SJSA1 (cell line): ENCODE measurements at places on chromosomes 2 and 18. TPM values are rescaled to one million over a fixed set of nuclear protein-coding genes. Genes with fewer than 3 reads are reported as not detected.

GRCh38 chr2:33728106-33728505, 129.0 kb upstream of the FAM98A start:
- H3K4me3 ChIP-seq, result no peak overlapping the region
- no peaks in the 10 kb centered on the region for H3K27me3 ChIP-seq
- H3K36me3 ChIP-seq, result no peaks in the 10 kb centered on the region
- no peaks in the 10 kb centered on the region for H3K4me1 ChIP-seq

GRCh38 chr2:140589273-140589672, 1541.5 kb downstream of the LRP1B start:
- no peak overlapping the region for H3K4me3 ChIP-seq
- no peaks in the 10 kb centered on the region for H3K36me3 ChIP-seq
- H3K4me1 ChIP-seq, result no peaks in the 10 kb centered on the region
- H3K27ac ChIP-seq, result no peak overlapping the region

DNA sequence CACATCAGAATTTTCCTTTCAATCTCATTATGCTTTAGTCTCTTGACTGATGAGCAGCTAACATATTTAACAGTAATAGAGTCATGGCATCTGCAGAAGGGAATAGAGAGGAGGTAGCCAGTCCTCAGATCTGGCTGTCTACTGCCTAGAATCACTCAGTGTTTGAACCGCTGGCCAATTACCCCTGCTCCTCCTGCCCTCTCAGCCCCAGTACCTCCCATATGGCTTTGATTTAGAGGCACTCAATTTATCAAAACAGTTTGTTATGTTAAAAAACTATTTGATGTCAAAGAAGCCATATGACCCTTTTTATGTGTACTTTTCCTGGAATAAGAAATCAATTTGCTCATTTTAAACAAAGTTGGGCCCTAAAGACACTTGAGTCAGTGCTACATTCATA, 355.2 kb downstream of the CMPK2 start:
- no peak overlapping the region for H3K4me3 ChIP-seq
- no peak overlapping the region for H3K27ac ChIP-seq
- no peaks in the 10 kb centered on the region for H3K27me3 ChIP-seq
- 0 out of 2 replicates have a peak, but pooled peaks cover 5% of the 10 kb centered on the region for H3K4me1 ChIP-seq
- no peaks in the 10 kb centered on the region for H3K36me3 ChIP-seq
- DNase-seq, result no peak

DNA sequence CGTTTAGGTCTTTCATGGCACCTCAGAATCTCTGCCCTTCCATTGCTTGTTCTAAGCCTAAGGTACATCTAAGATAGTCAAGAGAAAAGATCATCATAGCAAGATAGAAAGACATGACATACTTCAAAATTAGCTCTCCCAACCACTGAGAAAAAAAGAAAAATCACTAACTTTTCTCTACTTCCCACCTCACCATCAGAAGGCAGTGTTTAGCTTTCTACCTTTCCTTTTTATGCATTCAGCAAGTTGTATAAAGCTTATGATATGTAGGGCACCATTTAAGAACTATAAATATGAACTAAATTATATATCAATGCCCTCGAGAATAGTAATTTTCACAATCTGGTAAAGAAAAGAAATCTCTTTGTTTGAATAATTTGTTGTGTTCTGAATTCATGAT, 331.8 kb upstream of the VWC2L start:
- H3K4me1 ChIP-seq, result no peaks in the 10 kb centered on the region
- no peaks in the 10 kb centered on the region for H3K36me3 ChIP-seq
- no peak overlapping the region for H3K4me3 ChIP-seq
- DNase-seq, result no peak

GRCh38 chr2:170024721-170025120, 153.2 kb upstream of the MYO3B start:
- H3K4me3 ChIP-seq, result no peak overlapping the region
- no peak for DNase-seq
- H3K27ac ChIP-seq, result no peak overlapping the region

DNA sequence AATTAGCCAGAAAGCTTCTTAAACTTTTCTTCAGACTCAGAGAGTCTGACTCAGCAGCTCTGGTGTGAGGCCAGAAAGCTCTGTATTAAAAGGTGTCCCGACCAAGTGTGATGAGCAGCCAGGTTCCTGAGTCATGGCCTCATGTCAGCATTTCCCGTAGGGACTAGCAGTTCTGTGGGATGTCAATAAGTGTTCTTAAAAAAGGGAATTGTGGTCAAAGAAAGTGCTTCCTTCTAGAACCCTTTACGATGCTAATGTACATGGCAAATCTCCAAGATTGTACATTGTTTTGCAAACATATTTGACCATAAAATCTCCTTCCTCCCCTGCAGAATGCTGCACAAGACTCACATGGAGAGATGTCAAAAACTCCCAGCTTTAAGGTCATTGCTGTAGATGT, 80.1 kb downstream of the PLA2R1 start:
- no peaks in the 10 kb centered on the region for H3K36me3 ChIP-seq
- H3K27me3 ChIP-seq, result no peaks in the 10 kb centered on the region
- no peak overlapping the region for H3K27ac ChIP-seq
- H3K4me3 ChIP-seq, result no peak overlapping the region

DNA sequence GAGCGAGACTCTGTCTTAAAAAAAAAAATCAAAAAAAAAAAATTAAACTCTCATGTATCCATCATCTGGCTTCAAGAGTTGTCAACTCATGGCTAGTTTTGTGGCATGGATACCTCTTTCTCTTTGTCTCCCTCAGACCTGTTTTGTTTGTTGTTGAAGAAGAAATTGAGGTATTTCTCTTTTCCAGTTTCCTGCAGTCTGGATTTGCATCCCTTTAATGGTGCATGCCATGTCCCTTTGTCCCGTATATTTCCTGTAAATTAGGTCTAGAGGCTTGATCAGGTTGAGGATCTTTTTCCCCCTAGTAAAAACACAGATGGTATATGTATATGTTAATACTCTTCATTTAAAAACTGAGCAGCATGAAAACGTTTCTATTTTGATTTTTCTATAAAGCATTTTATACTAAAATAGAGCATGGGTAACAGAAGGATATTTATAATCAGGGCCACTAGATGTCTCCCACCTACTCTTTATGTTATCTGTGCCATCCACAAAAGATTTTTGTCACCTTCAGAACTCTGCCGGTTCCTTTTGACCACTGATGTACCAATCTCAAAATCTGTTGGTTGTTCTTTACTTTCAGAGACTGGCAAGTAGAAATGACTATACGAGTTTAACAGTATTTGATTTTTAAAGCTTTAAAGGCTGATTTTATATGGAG, 80.1 kb downstream of the GALNT1 start:
- no peaks in the 10 kb centered on the region for H3K27me3 ChIP-seq
- no peak overlapping the region for H3K27ac ChIP-seq
- DNase-seq, result no peak

DNA sequence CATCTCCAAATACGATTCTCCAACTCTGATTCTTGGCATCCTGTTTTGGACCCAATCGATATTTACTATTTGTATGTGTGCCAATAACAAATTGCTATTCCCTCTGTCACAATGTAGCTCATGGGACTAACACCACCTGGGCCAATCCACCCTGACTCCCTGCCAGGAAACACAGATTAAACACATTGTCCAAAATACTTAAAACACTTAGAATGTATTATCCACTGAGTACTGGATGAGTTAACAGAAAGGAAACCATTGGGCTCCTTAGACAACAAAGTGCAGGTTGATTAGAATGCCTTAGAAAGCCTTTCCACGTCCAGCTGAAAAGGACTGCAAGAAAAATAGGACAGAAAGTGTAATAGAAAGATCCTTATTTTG, 79.4 kb upstream of the ARHGAP28 start:
- no peaks in the 10 kb centered on the region for H3K36me3 ChIP-seq
- no peaks in the 10 kb centered on the region for H3K27me3 ChIP-seq

- no peak overlapping the region for H3K4me3 ChIP-seq
- no peak overlapping the region for H3K27ac ChIP-seq
- peaks cover 9% of the 10 kb centered on the region; the same call in 1 of the 2 replicates for H3K4me1 ChIP-seq
- DNase-seq, result no peak
- no peaks in the 10 kb centered on the region for H3K27me3 ChIP-seq
Measured at GRCh38 chr2:144115739-144116291, 404.1 kb downstream of the ZEB2 start.

DNA sequence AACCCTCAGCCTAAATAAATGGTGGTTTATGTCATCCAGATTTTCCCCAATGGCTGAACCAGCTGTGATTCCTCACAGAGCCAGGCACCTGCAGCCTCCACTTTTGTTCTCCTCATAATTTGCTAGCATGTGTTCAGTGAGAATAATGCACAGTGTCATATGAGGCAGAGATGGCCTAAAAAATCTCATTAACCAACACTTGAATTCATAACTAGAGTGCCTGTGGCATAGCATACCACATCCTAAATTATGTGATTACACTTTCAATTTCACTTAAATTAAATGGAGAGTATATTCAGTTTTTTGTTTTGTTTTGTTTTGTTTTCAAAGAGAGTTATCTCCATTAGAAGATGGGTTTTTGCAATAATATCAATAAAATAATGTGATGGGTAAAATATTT, 488.0 kb downstream of the CBLN2 start:
- H3K36me3 ChIP-seq, result no peaks in the 10 kb centered on the region
- no peak overlapping the region for H3K27ac ChIP-seq
- H3K4me3 ChIP-seq, result no peak overlapping the region
- H3K27me3 ChIP-seq, result no peaks in the 10 kb centered on the region
- no peak for DNase-seq

DNA sequence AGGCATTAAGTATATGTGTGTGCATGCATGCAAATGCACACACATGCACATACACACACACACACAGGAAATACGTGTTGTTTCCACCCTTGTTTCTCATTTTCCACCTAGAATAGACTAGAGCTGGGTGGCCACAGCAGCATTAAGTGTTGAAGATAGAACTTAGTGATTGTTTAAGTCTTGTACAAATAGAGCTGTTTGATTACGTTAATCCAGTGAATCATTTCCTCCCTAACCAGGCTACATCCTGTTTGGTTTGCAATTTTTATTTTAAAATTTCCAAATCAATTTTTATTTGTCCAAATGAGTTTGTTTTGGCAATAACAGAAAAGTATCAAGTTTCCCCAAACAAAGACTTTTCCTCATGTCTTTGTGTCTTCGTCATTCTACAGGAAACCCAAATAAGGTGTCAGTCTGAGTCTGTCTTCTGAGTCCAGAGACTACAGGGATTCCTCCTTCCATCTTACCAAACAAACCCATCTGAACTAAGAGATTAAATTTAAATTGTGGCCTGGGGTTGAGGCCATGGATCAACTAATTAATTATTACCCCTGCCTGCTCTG, 74.6 kb upstream of the GALNT5 start:
- H3K27me3 ChIP-seq, result no peaks in the 10 kb centered on the region
- no peaks in the 10 kb centered on the region for H3K36me3 ChIP-seq
- H3K27ac ChIP-seq, result peak overlapping the region; percentile 55

DNA sequence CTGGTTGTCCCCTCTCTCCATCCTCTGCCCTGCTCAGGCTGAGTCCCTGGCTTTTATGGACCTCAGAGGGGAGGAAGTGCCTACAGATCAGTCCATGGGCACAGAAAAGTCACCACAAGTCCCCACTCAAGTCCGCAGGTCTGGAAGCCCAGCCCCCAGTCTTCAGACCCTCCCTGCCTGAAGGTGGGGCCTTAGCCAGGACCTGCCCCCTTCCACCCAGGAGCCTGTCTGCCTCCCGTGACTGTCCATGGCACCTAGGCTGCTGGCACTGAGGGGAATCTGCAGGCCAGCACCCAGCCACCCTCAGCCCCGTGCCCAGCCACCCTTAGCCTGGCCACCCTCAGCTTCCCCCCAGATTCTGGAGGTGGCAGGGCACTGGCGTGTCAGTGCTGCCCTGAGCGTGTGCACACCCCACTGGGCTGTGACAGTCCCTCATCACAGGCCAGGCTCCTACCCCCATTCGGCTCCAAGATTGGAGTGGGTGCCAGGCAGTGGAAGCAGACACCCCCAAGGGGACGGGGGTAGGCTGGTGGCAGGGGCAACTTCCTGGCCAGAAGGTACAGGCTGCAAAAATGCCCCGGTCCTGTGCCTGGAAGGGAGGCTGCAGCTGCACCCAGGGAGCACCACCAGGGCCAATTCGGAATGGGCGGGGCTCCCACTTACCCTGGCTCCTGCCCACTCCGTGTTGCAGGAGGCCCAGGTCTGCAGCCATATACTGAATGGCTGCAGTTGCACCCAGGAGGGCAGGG, 154.7 kb upstream of the RMP24 start:
- H3K27ac ChIP-seq, result no peak overlapping the region
- no peaks in the 10 kb centered on the region for H3K27me3 ChIP-seq
- H3K4me3 ChIP-seq, result no peak overlapping the region

DNA sequence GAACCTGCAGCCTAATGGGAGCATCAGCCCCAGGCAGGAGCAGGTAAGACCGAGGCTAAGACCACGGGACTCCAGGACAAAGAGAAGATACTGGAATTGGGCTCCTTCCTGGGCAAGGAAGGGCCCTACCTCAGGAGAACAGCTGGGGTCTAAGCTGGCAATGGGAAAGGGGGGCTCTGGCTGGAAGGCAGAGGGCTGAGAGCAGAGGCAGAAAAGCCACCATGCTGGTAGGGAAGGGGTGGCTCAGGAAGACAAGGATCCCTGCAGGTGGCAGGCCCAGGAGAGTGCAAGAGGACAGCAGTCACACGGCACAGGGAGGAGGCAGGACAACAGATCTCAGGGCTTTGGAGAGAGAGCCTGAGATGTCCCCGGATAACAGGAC, 203.5 kb downstream of the NDUFA10 start:
- H3K27me3 ChIP-seq, result peaks cover 9% of the 10 kb centered on the region; the same call in 1 of the 2 replicates
- no peak overlapping the region for H3K4me3 ChIP-seq
- no peaks in the 10 kb centered on the region for H3K36me3 ChIP-seq
- H3K4me1 ChIP-seq, result no peaks in the 10 kb centered on the region
- no peak overlapping the region for H3K27ac ChIP-seq

DNA sequence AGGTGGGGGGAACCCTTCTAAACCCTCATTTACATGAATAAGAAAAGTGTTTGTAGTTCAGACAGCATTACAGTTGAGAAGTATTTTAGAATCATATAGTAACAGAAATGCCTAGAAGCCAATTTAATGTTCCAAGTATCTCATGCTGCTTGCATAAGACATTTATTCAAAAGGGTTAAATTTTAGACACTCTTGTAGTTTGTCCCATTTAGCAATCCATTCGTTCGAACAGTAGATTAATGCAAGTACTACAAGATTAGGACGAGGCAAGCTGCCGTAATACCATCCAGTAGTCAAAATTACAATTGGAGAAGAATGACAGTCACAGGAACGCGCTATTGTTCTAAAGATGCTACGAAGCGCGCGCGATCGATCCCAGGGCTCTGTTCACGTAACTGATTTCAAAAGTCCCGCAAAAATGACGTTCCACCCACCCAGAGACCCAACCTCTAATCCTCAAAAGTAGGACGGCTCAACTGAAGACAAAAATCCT, 1.2 kb downstream of the TMEM237 start:
- no peaks in the 10 kb centered on the region for H3K27me3 ChIP-seq
- peaks cover 17% of the 10 kb centered on the region for H3K36me3 ChIP-seq
- peak overlapping the region; percentile 82 for H3K27ac ChIP-seq
- H3K4me1 ChIP-seq, result peaks cover 9% of the 10 kb centered on the region
- peak overlapping the region; percentile 76 for H3K4me3 ChIP-seq
- no peak for DNase-seq

The ATP6V1B1 gene
- not detected in 2 replicates for total RNA-seq

The OTX1 gene
- total RNA-seq, result 0.66 and 0.74 TPM in 2 replicates

The GCFC2 gene
- total RNA-seq, result 28.4 TPM in 2 replicates

The HOXD3 gene
- total RNA-seq, result 0.66 and 1.1 TPM in 2 replicates

The CCDC85A gene
- 0.06 and 0.37 TPM in 2 replicates for total RNA-seq

The CDK15 gene
- total RNA-seq, result 11.6 and 29.4 TPM in 2 replicates
